ENCODE measurements at places on chromosomes 4 and X.

GRCh38 chr4:3832536-3833220, 66.5 kb downstream of the ADRA2C start:
- DNase-seq = no peak

DNA sequence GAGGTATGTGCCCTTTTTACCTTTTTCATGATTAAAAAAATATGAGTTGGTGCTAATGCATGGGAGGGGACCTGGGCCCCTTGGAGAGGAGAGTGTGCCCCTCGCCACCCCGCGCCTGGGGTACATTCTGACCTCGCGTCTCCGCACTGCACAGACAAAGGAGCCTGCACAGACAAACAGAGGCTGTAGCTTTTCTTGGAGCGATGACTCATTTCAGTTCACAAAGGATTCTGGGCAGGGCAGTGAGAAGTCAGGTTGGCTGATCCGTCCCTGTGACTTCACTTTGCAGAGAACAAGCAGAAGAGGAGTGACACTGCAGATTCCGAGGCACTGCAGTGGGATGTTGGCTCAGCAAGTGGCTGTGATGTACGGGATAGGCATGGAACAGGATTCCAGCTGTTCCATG, 82.9 kb downstream of the STOX2 start:
- peak; percentile 79 for DNase-seq

GRCh38 chr4:3226467-3226866, 22.5 kb upstream of the MSANTD1 start:
- no peak for DNase-seq

GRCh38 chrX:120136840-120137239, 21.1 kb upstream of the RHOXF1 start:
- DNase-seq = no peak

DNA sequence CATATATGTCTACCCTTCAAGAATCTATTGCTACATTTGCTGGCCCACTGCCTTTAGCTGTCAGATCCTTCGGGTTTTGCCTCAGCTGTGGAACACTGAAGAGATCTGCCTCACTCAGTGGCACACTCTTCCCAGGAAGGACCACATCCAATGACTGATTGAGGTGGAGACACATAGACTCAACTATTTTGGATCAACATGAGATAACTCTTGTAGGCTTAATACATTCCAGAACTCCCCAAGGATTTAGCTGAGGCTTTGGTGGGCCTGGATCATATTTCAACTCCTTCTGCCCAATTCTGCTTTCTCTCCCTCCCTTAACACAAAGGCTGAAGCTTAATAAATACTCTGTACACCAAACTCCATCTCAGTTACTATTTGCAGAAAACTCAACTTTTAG, 100.5 kb downstream of the CORIN start:
- no peak for DNase-seq

GRCh38 chr4:19945979-19946380, 305.7 kb upstream of the SLIT2 start:
- DNase-seq = no peak

- no peak for DNase-seq
Measured at GRCh38 chr4:17024425-17024824, 126.0 kb upstream of the LDB2 start.

DNA sequence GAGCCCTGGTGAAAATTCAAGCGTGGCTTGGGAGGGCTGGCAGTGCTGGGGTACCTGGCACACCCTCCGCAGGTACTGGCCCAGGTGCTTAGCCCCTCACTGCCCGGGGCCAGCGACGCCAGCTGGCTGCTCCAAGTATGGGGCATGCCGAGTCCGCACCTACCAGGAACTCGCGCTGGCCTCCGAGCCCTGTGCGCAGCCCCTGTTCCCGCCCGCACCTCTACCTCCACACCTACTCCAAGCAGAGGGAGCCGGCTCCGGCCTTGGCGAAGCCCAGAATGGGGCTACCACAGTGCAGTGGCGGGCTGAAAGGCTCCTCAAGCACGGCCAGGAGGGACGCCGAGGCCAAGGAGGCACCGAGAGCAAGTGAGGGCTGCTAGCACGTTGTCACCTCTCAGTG, 14.9 kb upstream of the DHX15 start:
- no peak for DNase-seq

- no peak for DNase-seq
Measured at GRCh38 chrX:16999275-16999674, 52.8 kb downstream of the REPS2 start.

GRCh38 chr4:79576429-79576753, 168.4 kb upstream of the GK2 start:
- no peak for DNase-seq

- DNase-seq = peak; percentile 65
Measured at GRCh38 chr4:3267576-3268394, 18.8 kb downstream of the MSANTD1 start.

- DNase-seq = no peak
Measured at GRCh38 chr4:150069353-150069752, 8.9 kb upstream of the DCLK2 start.

DNA sequence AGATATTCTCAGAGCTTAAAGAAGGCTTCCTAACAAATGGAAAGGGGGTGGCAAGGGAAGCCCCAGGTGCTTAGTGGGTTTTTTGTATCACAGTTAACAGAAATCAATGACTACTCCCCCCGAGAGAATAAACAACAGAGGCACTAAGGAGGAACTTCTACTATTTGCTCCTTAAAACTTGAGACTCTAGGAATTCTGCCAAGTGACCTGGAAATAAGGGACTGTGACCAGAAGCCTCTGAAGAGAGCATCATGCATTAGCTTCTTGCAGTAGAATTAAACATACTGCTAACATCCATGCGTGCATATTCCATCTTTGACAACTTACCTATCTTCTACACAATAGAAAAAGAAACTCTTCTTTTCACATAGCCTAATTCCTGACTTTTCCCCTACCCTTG, 86.8 kb downstream of the CAMK2D start:
- DNase-seq = no peak

- DNase-seq = no peak
Measured at GRCh38 chrX:5417381-5417780, 811.3 kb downstream of the NLGN4X start.

GRCh38 chr4:18021470-18021719, 160 bp downstream of the LCORL start:
- no peak for DNase-seq

DNA sequence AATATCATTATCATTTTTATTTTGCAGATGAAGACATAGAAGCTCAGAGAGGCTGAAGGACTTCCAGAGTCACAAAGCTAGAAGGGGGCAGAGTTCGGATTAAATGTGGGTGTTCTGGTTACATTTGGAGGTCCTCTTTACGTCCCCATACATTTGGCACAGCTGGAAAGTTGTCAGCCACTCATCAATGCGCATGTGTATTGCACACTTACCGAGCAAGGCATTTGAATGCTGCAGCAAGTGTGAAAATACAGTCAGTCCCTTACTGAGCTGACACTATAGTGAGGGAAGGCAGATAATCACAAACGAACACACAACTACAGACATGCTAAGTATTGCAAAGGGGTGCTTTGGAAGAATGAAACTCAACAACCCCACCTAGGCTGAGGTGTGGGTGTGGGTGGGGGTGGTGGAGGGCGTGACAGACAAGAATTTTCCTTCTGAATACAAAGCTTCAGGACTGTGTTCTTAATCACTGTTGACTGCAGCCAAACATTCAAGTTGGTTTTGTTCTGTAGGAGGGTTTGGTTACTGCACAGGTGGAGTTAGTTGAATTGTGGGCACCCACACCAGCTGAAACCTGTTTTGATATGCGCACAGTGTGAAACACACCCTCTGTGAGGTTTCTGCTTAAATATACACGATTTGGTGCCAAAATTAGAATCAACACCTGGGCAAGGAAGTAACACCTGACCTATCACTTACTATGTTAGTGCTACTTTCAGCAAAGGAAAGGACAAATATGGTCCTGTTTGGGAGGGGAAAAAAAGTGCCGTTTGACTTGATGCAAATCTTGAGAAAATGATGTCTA, 72.4 kb downstream of the COQ2 start:
- DNase-seq = no peak

GRCh38 chr4:535181-535923, 36.3 kb downstream of the PIGG start:
- DNase-seq = no peak

DNA sequence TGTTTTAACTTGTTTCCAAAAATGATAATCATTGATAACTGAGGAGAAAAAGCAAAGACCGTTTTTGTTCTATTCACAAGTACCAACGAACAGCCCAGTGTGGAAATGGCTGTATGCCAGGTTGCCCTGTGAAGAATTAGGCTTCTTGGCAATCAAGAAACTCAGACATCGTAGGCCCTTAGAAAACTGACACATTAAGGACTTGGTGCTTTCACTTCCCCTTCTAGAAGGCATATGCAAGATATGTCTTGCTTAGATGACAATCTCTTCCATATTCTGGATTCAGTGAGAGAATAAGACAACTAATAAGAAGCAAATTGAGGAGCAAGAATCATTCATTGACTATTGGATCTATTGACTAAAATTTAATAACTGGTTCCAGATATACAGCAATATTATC, 56.6 kb downstream of the ANAPC10 start:
- DNase-seq = no peak

DNA sequence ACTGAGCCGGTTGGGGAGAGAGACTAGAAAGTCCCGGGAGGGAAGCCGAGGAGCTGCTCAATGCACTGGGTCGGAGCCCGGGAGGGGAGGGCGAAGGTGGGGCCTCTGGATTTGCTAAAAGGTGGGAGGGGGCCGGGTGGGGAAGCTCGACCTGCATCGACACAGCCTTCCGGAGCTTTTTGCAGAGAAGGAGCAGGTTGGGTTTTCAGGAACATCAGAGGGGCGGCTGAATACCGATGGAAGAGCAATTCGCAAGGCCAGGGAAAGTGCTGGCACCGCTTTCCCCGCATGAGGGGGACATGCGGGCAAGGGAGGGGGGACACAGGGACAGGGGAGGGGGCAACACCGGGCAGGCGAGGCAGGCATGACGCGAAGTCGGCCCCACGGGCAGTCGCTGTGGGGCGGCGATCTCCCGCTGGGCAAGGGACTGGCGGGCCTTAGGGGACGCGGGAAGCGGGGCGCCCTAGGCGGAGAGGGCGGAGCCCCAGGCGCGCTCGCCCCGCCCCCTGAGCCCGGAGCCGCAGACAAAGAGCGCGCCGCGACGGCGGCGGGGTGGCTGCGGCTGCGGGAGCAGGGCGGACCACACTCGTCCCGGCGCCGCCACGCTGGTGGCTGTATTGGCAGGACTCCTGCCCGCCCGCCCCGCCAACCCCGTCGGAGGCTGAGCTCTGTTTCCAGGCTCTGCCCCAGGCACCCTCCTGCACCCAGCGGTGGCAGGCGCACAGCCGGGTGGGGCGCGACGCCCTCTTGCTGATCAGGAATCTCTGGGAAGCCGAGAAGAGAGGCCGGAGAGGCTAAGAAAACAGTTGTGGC, 11.6 kb downstream of the PDZD4 start:
- DNase-seq = peak; percentile 82

DNA sequence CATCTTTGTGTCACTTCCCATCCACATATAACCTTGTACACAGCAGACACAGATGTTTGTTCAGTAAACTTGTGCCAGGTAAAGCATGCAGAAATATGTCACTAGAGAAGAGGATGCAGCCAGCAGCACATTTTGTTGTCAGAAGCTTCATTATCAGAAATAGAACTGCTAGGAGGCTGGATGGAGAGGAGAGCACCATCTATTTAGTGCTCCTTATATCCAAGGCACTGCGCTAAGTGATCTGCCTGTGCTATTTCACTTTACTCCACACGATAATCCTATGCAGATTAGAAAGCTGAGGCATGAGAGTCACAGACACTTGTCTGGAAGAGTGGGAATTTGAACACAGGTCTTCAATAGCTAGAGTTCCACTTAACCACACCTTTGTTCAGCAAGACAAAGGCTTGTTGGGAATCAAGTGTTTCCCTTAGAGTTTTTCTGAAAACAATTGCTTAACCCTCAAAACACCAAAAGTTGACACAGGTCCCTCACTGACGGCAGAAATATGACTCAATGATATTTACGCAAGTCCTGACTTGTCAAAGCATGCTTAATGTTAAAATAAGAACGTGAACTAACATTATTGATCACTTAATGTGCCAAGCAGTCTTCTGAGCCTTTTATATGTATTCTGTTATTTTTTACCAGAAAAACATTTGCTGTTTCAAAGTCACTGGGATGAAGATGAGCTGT, 1.2 kb upstream of the QDPR start:
- no peak for DNase-seq

DNA sequence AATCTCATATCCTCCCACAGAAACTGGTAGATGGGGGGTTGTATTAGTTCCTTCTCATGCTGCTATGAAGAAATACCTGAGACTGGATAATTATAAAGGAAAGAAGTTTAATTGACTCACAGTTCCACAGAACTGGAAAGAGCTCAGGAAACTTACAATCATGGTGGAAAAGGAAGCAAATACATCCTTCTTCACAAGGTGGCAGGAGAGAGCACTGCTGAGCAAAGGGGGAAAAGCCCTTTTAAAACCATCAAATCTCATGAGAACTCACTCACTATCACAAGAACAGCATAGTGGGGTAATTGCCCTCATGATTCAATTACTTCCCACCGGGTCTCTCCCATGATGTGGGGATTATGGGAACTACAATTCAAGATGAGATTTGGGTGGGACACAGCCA, 250.5 kb upstream of the GPRIN3 start:
- peak; percentile 57 for DNase-seq

DNA sequence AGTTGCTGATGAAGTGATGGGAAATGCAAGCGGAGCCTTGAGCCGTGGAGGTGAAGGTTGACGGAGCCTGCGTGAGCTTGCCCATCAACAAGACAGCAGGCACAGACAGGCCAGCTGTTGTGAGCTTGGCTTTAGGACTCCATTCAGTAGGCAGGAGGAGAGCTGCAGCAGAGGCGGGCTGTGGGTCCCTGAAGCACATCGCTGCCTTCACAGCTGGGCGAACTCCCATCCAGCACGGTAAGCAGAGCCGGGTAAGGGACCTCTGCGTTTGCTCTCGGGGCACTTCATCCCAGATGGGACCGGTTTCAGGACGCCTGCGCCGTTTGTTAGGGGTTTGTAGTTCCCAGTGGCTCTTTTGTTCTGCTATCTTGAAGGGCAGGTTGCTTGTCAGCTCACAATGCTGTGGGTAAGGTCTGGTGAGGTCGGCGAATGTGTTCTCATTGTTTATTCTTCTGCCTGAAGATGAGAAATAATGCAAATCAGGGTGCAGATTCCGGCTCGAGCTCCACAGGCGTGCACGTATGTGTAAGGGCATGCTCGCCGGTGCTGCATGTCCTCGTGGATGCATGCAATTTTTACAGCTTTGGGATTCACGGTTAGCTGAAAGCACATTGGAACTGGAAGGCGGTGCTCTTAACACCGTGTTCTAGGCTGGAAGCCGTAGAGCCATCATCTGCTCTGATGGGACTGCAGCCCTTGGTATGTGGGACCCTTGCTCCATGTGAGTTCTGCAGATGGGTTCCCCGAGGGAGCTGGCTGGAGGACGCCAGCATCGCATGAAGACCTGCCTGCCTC, 54.6 kb upstream of the CLDN34 start:
- DNase-seq = peak; percentile 66

DNA sequence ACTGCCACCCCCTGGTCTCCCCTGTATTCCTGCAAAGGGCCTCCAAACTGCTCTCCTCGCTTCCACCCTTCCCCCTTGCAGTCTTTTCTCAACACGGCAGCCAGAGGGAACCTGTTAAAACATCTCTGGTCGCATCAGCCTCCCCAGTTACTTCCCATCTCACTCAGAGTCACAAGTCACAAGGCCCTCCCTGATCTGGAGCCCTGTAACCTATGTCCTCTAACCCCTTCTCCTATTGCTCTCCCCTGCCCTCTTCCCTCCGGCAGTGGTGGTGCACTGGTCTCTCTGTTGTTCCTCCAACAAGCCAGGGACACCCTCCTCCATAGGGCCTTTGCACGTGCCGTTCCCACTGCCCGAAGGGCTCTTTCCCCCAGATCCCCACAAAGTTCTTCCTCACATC, 73.2 kb downstream of the SH3KBP1 start:
- peak; percentile 72 for DNase-seq

- DNase-seq = no peak
Measured at GRCh38 chr4:165136529-165136928, 23.9 kb upstream of the TMEM192 start.

GRCh38 chr4:48693856-48694574, 86.1 kb downstream of the FRYL start:
- peak; percentile 78 for DNase-seq
